ENCODE measurements at places on chromosomes 7 and 10.

- DNase-seq = no peak
Observed at GRCh38 chr7:108266035-108266434, 135.9 kb upstream of the LAMB4 start.

DNA sequence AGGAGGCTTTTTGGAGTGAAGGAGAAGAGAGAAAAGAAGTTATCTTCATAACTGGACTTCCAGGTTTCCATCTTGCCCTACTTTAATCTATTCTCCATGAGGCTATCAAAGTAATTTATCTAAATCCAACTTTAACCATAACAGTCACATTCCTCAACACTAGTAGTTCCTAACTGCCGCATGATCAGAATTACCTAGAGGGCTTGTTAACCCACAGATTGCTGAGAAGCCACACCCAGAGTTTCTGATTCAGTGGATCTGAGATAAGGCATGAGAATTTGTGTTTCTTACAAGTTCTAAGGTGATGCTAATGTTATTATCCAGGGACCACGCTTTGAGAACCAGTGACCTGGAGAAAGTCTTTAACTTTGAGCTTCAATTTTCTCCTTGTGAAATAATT is 8.3 kb upstream of the COL1A2 start:
- DNase-seq = no peak

DNA sequence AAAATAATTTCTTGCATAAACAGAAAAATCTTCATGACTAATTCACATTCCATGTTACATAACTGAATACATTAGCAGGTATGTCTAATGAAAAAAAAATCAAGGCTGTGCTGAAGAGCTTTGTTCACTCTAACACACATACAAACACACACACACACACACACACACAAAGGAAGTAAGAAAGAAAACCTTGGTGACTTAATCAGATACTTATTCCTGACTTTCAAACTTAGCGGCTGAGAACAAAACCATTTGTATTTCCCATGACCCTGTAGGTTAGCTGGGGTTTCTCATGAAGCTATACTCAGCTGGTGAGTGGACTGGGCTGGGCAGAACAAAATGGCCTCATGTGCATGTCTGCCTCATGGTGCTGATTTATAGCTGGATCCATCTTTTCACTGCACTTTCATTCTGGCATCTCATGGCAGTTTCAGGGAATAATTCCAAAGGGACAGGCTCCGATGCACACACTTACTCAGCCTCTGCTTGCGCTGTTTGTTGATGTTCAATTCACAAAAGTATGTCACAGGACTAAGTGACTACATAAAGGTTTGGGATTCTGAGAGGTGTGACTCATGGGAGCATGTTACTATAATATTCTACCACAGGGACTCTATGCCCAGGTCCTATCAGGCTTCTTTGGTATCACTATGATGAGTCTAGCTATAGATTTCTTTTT is 161.2 kb downstream of the PCLO start:
- no peak for DNase-seq

DNA sequence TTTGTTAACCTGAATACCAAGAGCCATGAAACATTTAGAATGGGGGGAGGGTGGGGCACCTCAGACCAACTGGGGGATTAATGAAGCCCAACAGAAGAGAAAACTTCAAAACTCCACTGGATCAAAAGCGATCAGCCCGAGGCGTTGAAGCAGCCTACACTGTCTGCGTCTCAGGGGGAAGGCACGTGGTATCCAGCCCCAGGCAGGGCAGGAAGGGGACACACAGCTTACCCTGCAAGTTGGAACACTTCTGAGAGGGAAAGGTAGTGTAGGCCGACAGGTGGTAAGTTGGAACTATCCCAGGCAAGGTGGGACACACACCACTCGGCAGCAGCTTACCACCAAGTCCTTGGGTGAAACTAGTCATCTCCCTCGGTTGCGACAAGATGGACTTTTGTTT is 102.9 kb downstream of the TAX1BP1 start:
- no peak for DNase-seq
